Stimulated activated CD4-positive, alpha-beta T cell treated with anti-CD3 and anti-CD28 coated beads, Interleukin-1b, Interleukin-23, amount 100 ng/mL, for 4 hours (primary cell): ENCODE measurements at places on chromosomes 16 and 17.
A peak's percentile ranks its signal among the peaks of the same experiment; 100 is the strongest.

- no peak for DNase-seq
These were observed 13.7 kb upstream of the CSNK1D start for GRCh38 chr17:82287013-82287867.

DNA sequence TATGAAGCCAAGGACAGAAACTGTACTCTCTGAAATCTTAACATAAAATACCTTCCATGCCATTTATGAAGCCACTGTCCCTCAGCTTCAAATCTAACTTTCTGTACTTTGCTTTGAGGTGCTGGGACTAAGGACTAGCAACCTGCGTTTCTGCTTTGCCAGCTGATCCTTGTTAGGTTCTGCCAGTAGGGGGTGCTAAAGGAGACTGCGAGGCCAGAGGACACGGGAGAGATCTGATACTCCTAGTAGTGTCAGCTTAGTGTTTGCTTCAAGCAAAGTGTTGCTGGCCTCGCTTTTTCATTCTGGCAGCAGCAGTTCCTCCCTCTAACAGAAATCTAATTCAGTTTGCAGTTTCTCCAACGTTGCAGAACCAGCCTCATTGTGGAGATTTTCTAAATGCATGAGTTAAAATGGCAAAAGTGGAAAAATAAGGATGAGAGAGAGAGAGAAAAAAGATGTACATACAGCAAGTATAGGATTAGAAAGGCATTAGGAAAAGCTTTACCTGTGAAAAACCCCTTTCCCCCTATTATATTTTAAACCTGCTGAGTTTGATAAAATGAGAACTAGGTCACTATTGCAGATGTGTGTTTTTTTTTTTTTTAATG lies 297.5 kb downstream of the CA10 start:
- DNase-seq: no peak

DNA sequence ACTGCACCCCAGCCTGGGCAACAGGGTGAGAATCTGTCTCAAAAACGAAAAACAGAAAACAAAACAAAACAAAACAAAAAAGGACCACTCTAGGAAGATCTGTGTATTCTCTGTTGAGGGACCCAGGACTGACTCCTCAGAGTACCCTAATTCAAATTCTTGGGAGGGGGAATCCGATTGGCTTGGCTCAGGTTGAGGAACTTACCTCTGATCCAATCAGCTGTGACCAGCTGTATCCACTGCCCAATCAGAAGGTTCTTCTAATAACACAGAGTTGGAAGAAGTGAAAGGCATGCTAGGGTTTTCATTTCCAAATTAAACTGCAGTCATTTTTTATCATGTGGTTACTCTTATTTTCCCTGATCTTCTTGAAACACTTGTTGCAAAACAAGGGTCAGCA lies 105.9 kb upstream of the CACNG3 start:
- DNase-seq: no peak

DNA sequence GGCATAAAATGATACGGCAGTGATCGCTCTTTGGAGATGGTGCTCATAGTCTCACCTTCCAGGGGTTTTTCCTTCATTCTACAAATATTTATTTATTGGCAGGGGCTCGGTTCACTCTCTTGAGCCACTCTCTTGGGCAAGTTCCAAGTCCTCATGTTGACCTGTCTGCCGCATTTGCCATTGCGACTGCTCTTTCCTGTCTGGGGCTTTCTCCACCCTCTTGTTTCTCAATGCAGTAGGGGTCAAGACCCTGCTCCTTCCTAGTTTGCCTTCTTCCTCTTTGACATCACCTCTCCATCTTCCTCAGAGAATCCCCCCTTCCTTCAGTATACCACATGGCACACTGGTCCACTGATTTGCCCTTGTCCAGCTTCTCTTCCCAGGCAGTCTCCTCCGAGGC lies 21.9 kb upstream of the LRRC75A start:
- no peak for DNase-seq

- no peak for DNase-seq
These were observed 15.7 kb upstream of the MLKL start for GRCh38 chr16:74716355-74716754.

GRCh38 chr17:16878084-16878483 lies 93.8 kb downstream of the TNFRSF13B start:
- no peak for DNase-seq

- DNase-seq: no peak
These were observed 27.6 kb downstream of the DNAH9 start for GRCh38 chr17:11625878-11626277.

- DNase-seq: peak; percentile 64
These were observed 1.6 kb downstream of the LASP1 start for GRCh38 chr17:38871247-38872015.

GRCh38 chr17:75902406-75902805 lies 2.3 kb downstream of the MRPL38 start:
- DNase-seq: no peak

- no peak for DNase-seq
These were observed 5.6 kb downstream of the CUEDC1 start for GRCh38 chr17:57949649-57950048.

DNA sequence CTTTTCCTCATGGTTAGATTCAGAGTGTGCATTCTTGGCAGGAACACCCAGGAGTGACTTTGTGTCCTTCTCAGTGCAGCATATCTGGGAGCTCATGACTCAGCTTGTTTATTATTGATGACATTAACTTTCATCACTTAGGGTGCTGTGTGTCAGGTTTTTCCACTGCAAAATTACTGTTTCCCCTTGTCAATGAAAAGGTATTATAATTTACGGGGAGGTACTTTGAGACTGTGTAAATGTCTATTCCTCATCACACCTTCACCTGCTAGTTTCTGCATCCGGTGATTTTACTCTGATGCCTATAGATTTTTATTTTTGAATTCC lies 50.5 kb downstream of the WWP2 start:
- DNase-seq: no peak

DNA sequence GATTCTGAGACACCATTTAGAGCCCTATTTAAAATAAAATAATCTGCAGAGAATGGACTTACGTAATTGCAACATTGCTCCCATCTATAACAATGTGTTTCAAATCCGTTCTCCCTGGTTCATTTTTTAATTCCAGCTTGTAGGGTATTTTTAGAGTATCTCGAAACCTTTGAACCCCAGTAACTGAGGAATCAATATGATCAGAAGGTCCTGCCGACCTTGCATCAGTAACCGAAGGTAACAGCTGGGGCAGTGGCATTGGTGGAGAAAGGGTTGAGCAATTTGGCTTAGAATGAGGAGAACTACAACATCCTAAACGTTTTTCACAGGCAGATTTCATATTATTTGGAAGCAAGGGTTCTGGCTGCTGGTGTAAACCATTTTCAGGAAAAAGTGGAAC lies 49.3 kb downstream of the N4BP1 start:
- DNase-seq: no peak

- no peak for DNase-seq
These were observed 77.9 kb upstream of the LGALS9 start for GRCh38 chr17:27553019-27553511.

- no peak for DNase-seq
These were observed 486.5 kb downstream of the CDH13 start for GRCh38 chr16:83113317-83113716.

GRCh38 chr17:74796866-74797265 lies 20.7 kb upstream of the NAT9 start:
- DNase-seq: no peak

- no peak for DNase-seq
These were observed 26.9 kb downstream of the GPRC5B start for GRCh38 chr16:19857593-19858339.

- no peak for DNase-seq
These were observed 24.1 kb downstream of the CLEC16A start for GRCh38 chr16:10968498-10968897.

DNA sequence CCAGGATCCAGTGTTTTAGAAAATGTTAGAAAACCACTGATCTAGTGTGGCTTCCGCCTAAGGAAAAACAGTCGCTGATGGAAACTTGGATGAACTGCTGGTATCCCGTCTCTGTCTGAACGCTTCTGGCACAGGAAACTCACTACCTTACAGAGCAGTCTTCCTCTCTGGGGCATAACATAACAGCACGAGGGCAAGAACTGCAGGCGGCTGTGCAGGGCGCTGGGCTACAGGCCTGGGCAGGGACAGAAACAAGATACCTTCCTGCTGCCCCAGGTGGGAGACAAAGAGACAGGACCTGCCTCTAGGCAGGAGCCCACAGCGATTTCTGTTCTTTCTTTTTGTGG lies 10.5 kb downstream of the MXRA7 start:
- no peak for DNase-seq

- no peak for DNase-seq
These were observed 33.2 kb downstream of the CYB5D2 start for GRCh38 chr17:4175921-4176807.

DNA sequence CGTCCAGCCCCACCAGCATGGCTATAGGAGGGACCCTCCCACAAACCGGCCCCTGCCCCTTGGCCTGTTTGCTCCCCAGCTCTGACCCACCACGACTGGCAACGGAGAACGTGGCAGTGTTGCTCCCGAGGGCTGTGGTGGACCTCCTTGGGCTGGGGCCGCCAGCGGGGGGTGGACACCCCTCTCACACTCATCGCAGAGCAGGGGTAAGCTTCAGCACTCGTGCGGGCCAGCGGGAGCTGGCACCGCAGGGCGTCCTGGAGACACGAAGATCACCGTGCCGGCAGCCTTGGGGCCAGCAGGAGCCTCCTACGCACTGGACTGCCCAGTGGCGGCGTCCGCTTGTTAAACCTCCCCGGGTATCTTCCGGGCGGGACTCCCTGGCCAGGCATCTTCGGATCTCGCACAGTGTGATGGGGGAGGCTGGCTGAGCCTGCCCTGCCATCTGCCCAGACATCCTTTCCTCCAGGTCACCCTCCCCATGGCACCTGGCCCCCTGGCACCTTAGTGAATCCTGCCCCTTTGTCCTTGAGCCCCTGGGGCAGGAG lies 53.5 kb downstream of the ABR start:
- no peak for DNase-seq

DNA sequence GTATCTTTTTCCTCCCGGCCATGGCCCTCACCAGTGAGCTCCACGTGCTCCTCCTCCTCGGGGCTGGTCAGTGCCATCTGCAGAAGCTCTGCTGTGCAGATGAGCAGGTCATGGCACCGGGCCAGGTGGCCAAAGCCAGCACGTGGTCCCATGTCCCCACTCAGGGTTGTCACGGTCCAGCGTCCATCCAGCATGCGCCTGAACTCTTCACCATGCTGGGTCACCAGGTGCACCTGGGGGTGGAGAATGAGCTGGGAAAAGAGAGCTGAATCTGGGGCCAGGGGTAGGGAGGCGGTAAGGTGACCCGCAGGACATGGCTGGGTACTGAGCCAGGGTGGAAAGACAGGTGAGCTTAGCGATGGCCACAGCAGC lies 1.3 kb downstream of the DHX58 start:
- DNase-seq: no peak

DNA sequence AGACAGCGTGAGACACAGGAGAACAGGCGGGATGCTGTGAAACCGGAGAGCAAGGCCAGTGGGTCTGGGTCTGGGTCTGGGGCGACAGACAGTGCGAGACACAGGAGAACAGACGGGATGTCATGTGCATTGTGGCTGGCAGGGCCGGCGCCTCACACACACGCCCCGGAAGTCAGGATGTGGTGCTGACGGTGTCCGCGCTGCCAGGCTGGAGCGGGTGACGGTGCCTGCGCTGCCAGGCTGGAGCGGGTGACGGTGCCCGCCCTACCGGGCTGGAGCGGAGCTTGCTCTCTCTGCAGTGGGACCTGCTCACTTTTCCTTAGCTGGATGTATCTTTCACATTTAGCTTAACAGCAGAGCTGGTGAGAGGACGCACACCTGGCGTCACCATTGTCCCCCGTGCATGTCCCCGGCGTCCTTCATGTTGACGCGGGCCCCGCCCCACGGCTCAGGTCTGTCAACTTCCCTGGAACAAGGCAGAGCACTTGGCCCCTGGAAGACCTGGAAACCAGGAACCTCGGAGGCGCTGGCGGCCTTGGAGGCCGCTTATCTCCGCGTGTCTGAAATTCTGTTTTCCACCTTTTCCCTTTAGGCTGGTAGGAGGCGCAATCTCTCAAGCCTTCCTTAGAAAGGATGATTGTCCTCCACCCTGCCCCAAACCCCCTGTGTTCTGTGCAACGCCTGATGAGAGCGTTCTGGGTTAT lies 43.0 kb upstream of the ZNF750 start:
- peak; percentile 46 for DNase-seq

- DNase-seq: peak; percentile 24
These were observed 355 bp downstream of the TLE7 start for GRCh38 chr16:71441348-71442050.

- DNase-seq: no peak
These were observed 20.1 kb downstream of the KCNJ12 start for GRCh38 chr17:21396237-21396636.

GRCh38 chr17:57528058-57528451 lies 217.0 kb downstream of the CCDC182 start:
- no peak for DNase-seq

DNA sequence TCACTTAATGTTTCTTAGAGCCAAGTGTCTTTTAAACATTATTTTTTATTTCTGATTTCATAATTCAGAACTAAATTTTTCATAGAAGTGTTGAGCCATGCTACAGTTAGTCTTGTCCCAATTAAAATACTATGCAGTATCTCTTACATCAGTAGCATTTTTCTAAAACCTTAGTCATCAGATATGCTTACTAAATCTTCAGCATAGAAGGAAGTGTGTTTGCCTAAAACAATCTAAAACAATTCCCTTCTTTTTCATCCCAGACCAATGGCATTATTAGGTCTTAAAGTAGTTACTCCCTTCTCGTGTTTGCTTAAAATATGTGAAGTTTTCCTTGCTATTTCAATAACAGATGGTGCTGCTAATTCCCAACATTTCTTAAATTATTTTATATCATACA lies 13.6 kb upstream of the BCAS3 start:
- DNase-seq: no peak

DNA sequence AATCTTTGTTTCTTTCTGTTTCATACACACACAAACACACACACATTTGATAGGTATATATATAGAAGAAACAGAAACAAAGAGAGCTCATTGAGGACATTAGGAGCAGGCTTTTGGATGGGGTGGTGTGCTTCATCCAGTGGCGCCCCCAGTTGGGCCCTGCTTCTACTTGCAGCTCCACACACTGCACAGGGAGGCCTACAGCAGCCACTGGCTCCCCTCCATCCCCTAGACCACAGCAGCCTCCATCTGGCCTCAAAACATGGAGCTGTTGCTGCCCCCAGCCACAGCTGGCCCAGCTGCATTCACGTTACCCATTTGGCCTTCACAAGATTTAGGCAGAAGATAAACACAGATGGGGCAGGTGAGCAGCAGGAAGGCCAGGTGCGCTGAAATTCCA lies 33.1 kb upstream of the NF1 start:
- no peak for DNase-seq
